ENCODE measurements at places on chromosomes 3 and 15.
A peak's percentile ranks its signal among the peaks of the same experiment; 100 is the strongest.

DNA sequence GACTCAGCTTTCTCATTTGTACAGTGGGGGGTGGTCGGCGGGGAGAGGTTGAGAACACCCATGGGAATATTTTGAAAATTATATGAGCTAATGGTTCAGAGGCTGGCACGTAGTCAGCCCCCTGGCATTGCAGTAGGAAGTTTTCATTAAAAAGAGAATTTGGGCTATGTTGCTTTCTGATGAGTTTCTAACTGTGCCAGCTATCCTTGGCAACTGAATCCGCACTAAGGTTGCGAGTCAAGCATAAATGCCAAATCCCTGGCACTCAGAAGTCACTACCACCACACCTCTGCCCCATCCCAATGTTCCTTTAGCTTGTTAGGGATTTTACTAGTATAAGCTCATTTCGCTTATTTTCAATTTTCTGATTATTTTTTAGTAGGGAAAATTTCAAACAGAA, 91.6 kb downstream of the DNASE1L3 start:
- no peak for DNase-seq

DNA sequence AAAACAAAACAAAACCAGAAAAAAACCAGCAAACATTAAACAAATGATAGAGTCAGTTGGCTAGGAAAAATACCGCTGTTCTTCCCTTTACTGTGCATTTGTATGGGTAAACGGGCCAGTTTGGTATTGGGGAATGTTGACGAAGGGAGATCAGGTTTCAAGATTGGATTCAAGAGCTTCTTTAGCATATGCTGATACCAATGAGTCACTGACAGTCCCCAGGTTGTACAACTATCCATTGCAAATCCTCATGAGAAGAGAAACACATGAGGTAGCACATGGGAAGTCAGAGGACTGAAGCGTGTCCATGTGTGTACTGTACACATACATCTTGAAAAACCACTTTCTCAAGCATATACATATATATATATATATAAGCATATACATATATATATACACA, 25.6 kb downstream of the TIGIT start:
- no peak for DNase-seq

DNA sequence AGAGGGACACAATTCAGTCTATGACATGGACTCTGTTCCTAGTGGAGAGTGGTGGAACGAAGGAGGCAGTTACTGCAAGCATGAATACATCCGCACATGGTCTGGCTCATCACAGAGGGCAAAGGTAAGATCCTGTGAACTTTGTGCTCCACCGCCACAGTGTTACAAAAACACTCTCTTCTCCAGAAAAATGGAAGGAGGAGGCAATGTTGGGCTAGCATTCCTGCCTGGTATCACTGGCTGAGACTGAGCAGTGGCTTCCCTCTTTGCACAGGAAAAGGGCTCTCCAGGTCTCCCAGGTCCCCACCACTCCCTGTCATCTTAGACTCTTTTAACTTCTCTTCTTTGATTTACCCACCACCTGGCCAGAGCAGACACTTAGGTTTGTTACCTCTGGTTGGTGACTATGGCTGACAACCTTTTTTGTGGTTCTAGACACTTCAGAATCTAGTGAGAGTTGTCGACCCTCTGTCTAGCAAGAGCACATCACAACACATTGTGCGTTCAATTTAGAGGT, 1.5 kb upstream of the EEFSEC start:
- DNase-seq, result no peak

DNA sequence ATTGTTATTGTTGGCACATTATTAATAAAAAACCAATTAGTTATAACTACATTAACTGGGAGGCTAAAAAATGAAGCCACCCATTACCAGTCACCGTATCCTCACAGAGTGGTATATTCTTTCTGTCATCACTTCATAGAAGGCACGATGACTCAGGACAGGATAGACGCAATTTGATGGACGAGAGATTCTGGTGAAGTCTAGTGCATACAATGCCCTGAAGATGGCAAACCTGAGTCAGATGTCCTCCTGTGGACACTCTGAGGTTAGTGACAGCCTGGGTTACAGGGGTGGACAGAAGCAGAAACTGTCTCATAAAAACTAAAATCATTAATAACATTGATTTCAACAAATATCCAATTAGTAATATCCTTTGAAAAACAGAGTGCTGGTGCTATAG, 150.3 kb downstream of the SLC9A9 start:
- DNase-seq, result no peak

- DNase-seq, result no peak
These were observed 19.1 kb upstream of the NR2F2 start for GRCh38 chr15:96311256-96311955.

GRCh38 chr3:23969393-23969792, 24.3 kb downstream of the NR1D2 start:
- DNase-seq, result no peak

DNA sequence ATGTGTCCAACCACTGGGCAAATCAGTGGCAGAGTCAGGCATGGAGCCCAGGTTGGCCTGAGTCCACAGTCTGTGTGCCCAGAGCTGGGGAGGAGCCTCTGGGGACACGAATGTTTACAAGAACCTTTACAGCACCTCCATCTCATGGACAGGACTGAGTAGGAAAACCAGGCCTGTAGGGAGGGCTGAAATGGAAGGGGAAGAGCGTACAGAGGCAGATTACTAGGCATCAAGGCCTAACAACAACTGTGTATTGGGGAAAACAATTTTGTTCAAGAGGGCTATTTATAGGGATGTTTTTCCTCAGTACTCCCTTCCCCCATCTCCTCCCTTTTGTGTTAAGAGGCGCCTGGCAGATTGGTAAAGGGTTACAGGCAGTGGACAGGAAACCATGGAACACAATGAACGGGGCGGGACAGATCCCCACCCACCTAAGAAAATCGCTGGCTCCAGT, 15.1 kb upstream of the ARHGAP31 start:
- peak; percentile 71 for DNase-seq

Measured in upper lobe of left lung (tissue), 6 donors.